Stomach (tissue), 19 donors: ENCODE measurements at places on chromosomes 7 and 10.

DNA sequence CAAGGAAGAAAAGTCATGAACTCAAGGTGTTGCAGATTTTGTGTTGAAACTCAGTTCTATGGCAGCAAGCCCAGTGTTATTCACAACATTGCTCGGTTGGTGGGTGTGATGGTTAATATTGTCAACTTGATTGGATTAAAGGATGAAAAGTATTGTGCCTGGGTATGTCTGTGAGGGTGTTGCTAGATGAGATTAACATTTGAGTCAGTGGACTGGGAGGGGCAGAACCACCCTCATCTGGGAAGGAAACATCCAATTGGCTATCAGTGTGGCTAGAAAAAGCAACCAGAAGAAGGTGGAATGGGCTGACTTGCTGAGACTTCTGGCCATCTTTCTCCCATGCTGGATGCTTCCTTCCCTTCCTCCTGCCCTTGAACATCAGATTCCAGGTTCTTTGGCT lies 353.2 kb downstream of the ADRA2A start:
- H3K27ac ChIP-seq, result no peak overlapping the region
- no peak for DNase-seq
- H3K36me3 ChIP-seq, result no peaks in the 10 kb centered on the region

GRCh38 chr10:114575417-114576131 lies 82.5 kb downstream of the ABLIM1 start:
- H3K27ac ChIP-seq, result no peak overlapping the region
- no peak overlapping the region for H3K4me3 ChIP-seq
- DNase-seq, result no peak
- no peaks in the 10 kb centered on the region for H3K27me3 ChIP-seq

DNA sequence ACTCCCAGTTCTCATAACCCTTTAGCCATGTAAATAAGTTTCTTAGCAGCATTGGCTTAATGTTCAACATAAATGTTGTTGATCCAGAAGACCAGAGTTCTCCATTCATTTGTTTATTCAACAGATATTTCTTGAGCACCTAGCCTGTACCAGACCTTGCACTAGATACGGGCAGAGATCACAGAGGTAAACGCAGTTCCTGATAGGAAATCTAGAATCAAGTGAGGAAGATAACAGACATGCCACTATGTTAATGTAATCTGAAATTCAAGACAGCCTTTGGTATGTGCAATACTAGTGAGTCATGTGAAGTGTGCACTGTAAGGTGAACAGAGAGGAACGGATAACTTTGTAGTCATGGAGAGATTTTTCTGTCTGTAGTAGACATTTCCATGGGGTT lies 3.0 kb downstream of the BUB3 start:
- no peak for DNase-seq
- peaks cover 24% of the 10 kb centered on the region for H3K4me1 ChIP-seq
- no peak overlapping the region for H3K27ac ChIP-seq
- H3K4me3 ChIP-seq, result no peak overlapping the region

DNA sequence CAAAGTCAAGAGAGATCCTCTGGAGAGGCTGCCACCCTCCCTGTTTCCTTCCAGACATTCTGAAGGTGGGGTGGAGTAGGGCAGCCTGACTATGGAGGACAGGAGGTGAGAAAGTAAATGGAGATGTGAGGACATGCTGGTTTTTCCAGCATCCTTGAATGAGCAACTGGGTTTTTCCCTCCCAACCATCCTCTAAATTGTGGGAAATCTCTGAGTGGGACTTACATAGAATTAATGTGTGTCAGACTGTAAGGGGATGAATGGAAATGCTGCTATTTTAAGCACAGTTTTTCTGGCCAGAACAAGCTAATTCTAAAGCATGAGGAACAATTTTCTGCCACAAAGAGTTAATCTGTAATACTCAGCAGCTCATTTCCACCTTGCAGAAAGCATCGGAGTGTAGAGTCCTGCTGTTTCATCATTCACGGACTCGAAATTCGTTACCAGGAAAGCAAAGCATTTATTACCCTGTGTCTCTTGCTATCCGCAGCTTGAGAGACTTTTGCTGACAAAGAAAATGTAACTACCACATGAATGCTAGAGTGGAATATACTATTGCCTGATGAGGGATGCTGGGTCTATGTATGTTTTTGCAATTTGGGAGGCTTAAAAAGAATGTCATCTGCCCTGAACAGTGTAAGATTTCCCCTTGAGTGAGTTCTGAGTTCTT lies 213.0 kb downstream of the CELF2 start:
- no peak overlapping the region for H3K4me3 ChIP-seq
- no peak overlapping the region for H3K27ac ChIP-seq
- no peaks in the 10 kb centered on the region for H3K27me3 ChIP-seq

DNA sequence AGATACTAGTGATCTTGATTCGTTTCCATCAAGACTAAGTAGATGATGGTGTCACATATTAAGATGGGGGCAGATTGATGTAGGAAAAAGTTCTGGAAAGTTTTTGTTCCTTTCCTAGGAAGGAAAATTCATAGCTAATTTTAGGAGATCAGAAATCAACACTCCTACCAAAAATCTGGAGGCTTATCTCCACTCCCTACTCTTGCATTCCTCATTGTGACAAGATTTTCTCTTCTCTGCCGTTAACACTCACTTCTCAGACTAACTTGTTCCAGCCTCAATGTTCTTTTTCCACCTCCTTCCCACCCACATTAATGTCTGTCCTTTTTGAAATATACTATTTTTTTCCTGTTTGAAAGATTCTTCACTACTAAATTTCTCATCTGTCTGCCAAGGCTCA lies 851.9 kb upstream of the GHITM start:
- H3K27me3 ChIP-seq, result no peaks in the 10 kb centered on the region
- DNase-seq, result no peak
- H3K27ac ChIP-seq, result no peak overlapping the region
- H3K36me3 ChIP-seq, result no peaks in the 10 kb centered on the region
- H3K4me1 ChIP-seq, result no peaks in the 10 kb centered on the region

GRCh38 chr10:78862328-78862640 lies 206.5 kb upstream of the ZMIZ1 start:
- H3K4me3 ChIP-seq, result no peak overlapping the region
- H3K27ac ChIP-seq, result no peak overlapping the region
- H3K36me3 ChIP-seq, result no peaks in the 10 kb centered on the region
- no peak for DNase-seq
- H3K27me3 ChIP-seq, result no peaks in the 10 kb centered on the region

- H3K4me1 ChIP-seq, result no peaks in the 10 kb centered on the region
- no peaks in the 10 kb centered on the region for H3K27me3 ChIP-seq
- no peak overlapping the region for H3K4me3 ChIP-seq
- no peaks in the 10 kb centered on the region for H3K36me3 ChIP-seq
Measured at GRCh38 chr7:18013936-18014335, 13.7 kb downstream of the PRPS1L1 start.

DNA sequence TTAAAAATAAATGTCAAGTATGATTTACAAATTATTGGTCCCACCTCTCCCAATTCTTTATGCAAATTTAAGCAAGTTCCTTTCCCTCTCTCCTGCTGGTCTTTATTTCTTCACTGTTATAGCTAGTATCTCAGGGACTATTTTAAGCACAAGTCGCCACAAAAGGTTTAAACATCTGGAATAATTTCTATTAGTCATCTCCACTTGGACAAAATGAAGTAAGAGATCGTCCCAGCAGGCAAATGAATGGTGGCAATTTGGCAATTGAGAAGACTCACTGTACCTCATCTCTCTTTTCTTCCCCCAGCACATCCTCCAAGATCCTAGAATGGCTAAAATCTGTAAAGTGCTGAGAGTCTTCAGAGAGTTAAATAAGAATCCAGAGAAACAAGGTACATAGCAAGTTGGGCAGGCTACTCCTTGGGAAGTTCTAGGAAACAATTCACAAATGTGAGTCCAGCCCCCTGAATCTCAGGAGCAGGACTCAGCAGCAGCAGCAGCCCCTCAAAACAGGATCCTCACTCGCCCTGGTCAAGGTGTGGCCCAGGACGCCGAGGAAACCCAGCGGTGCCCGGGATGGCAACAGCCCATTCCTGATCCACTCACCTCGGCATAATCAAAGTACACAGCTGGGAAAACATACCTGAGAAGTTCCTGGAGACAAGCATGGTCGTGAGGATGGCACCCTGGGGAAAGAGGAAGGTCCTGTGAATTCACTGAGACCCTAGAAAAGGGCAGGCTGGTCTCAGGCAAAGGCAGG lies 30.3 kb upstream of the NDST2 start:
- H3K4me3 ChIP-seq, result no peak overlapping the region
- H3K36me3 ChIP-seq, result peaks cover 40% of the 10 kb centered on the region
- H3K27ac ChIP-seq, result no peak overlapping the region
- DNase-seq, result no peak

GRCh38 chr7:2983586-2983985 lies 60.1 kb downstream of the CARD11 start:
- H3K36me3 ChIP-seq, result no peaks in the 10 kb centered on the region
- no peak overlapping the region for H3K27ac ChIP-seq
- no peak for DNase-seq
- H3K27me3 ChIP-seq, result peaks cover 4% of the 10 kb centered on the region
- peaks cover 13% of the 10 kb centered on the region for H3K4me1 ChIP-seq
- no peak overlapping the region for H3K4me3 ChIP-seq

DNA sequence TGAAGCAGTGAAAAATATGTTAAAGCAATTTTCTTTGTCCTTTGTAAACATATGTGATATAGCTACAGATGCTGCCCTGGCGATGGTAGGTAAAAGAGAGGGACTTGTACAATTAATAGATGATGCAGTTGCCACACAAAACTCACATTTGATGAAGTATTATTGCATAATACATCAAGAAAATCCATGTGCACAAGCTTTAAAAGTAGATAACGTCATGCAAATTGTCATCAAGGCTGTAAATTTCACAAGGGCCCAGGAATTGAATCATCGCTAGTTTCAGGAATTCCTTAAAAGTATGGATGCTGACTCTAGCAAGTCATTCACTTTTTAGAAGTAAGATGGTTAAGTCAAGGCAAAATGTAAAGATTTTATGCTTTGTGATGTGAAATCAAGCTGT lies 10.0 kb downstream of the CYP3A5 start:
- H3K4me3 ChIP-seq, result no peak overlapping the region
- peaks cover 98% of the 10 kb centered on the region for H3K36me3 ChIP-seq
- no peaks in the 10 kb centered on the region for H3K27me3 ChIP-seq
- DNase-seq, result no peak
- H3K4me1 ChIP-seq, result no peaks in the 10 kb centered on the region

DNA sequence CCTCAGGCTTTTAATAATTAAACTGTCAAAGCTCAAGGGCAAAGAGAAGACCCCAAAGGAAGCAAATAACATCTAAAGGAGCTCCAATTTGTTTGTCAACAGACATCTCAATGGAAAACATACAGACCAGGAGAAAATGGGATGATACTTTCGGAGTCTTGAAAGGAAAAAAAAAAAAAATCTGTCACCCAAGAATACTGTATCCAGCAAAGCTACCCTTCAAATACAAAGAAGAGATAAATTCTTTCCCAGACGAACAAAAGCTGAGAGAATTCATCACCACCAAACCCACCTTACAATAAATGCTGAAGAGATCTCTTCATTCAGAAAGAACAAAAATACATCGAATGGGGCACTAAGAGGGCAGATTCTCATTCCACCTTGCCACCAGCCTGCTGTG lies 232.8 kb downstream of the PTPRN2 start:
- DNase-seq, result no peak
- no peaks in the 10 kb centered on the region for H3K4me1 ChIP-seq
- H3K36me3 ChIP-seq, result no peaks in the 10 kb centered on the region
- H3K27ac ChIP-seq, result no peak overlapping the region
- no peak overlapping the region for H3K4me3 ChIP-seq

DNA sequence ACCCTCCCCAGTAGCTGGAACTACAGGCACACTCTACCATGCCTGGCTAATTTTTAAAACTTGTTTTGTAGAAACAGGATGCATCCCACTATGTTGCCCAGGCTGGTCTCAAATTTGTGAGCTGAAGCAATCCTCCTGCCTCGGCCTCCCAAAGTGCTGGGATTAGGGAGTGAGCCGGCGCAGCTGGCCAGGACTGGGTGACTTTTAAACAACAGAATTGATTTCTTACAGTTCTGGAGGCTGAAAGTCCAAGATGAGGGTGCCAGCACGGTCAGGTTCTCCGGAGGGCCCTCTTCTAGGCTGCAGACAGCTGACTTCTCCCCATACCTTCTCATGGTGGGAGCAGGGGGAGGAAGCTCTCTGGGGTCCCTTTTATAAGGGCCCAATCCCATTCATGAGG lies 75.2 kb upstream of the CHST15 start:
- H3K36me3 ChIP-seq, result no peaks in the 10 kb centered on the region
- no peak overlapping the region for H3K27ac ChIP-seq
- no peaks in the 10 kb centered on the region for H3K27me3 ChIP-seq
- H3K4me1 ChIP-seq, result no peaks in the 10 kb centered on the region

GRCh38 chr7:33310546-33310945 lies 181.2 kb downstream of the BBS9 start:
- DNase-seq, result no peak
- H3K36me3 ChIP-seq, result peaks cover 5% of the 10 kb centered on the region
- no peak overlapping the region for H3K4me3 ChIP-seq

- no peaks in the 10 kb centered on the region for H3K36me3 ChIP-seq
- H3K27ac ChIP-seq, result no peak overlapping the region
- no peak for DNase-seq
- H3K4me1 ChIP-seq, result no peaks in the 10 kb centered on the region
Measured at GRCh38 chr10:109746861-109747260, 176.4 kb downstream of the XPNPEP1 start.

- H3K27me3 ChIP-seq, result no peaks in the 10 kb centered on the region
- peaks cover 8% of the 10 kb centered on the region for H3K36me3 ChIP-seq
- no peak overlapping the region for H3K4me3 ChIP-seq
- peak; percentile 19 for DNase-seq
- H3K27ac ChIP-seq, result no peak overlapping the region
Measured at GRCh38 chr10:98260350-98260749, 7.6 kb downstream of the LOXL4 start.

DNA sequence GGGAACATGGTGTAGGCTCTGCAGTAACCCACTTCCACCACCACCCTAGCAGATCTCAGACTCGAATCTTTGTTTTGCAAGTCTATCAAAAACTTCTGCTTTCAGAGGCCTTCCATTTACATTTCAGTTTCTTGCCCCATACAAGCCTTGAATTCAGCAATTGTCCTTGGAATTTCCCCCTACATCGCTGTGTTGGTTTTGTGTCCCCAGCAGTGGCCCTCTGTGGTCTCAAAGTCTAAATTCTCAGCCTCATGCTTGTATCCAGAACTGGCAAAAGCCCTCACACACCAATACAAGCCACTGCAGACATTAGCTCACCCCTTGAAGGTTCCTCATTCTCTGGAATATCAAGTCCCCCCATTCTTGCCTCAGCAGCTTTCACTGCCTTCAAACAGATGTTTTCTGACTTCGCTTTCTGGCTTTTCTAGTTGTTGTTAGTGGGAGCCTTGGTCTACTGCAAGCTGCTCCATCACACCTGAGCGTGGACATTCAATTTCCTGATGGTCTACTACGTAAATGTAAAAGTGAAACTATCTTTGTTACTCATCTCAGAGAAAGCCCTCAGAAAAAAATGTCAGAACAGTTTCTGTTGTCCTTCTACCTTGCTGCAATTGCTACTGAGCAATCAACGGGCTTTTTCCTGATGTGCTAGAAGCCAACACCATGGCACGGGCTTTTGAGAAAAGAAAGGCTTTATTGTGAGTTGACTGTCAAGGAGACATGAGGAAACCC lies 1.8 kb upstream of the NUB1 start:
- no peak overlapping the region for H3K4me3 ChIP-seq
- H3K36me3 ChIP-seq, result no peaks in the 10 kb centered on the region
